NCI-H1092 (cell line): ENCODE measurements at places on chromosomes 2 and 18.

DNA sequence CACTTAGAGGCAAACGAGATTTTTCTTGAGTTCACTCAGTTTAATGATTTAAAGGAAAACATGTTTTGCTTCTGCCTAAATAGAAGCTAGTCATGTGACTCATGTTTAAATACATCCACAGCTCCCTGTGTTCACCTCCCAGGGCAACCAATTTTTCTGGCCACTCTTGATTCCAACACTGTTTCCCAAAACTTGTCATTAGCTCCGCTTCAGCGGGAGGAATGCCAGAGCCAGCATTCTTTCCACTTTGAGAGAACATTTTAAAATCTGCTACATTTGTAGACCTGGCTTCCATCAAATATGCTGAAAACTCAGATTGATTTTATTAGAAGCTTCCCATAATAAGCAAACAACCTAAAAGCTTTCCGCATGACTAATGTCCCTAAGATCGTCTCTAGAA is 2.8 kb upstream of the CYS1 start:
- no peak for DNase-seq

DNA sequence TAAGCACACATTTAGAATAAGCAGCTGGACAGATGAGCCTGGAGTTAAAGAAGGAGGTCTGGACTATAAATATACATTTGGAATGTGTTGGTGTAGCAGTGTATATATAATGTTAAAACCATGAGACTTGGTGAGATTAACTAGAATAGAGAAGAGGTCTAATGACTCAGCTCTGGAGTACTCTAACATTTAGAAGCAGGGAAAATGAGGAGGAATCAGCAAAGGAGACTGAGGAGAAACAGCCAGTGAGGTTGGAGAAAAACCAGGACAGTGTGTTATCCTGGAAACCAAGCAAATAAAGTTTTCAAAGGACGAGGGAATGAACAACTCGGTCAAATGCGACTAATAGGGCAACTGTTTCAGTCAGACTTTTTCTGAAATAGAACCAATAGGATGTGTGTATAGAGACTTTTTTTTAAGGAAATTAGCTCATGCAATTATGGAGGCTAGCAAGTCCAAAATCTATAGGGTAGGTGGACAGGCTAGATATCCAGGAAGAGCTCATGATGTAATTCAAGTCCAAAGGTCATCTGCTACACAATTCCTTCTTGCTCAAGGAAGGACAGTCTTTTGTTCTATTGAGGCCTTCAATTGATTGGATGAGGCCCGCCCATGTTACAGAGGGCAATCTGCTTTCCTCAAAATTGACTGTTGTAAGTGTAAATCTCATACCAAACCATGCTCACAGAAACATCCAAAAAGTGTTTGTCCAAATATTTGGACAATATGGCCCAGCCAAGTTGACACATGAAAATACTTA is 10.8 kb upstream of the SESTD1 start:
- no peak for DNase-seq

GRCh38 chr2:208545403-208546042 is 138.9 kb downstream of the PTH2R start:
- DNase-seq: peak; percentile 80

GRCh38 chr2:111944531-111945210 is 46.3 kb downstream of the MERTK start:
- DNase-seq: no peak

GRCh38 chr2:164052006-164052405 is 316.2 kb upstream of the FIGN start:
- no peak for DNase-seq

- no peak for DNase-seq
Observed at GRCh38 chr2:236307641-236308040, 43.4 kb upstream of the ASB18 start.

DNA sequence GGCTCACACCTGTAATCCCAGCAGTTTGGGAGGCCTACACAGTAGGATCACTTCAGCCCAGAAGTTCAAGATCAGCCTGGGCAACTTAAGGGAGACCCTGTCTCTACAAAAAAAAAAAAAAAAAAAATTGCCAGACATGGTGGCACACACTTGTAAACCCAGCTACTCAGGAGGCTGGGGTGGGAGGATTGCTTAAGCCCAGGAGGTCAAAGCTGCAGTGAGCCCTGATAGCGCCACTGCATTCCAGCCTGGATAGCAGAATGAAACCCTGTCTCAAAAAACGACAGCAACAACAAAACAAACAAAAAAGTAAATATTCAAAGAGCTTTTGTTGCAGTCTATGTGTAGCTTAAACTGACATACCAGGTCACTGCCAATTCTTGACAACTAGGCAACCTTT is 63.1 kb upstream of the TANK start:
- no peak for DNase-seq
